Tibial artery (tissue), 4 donors: ENCODE measurements at places on chromosomes 3 and 15.

DNA sequence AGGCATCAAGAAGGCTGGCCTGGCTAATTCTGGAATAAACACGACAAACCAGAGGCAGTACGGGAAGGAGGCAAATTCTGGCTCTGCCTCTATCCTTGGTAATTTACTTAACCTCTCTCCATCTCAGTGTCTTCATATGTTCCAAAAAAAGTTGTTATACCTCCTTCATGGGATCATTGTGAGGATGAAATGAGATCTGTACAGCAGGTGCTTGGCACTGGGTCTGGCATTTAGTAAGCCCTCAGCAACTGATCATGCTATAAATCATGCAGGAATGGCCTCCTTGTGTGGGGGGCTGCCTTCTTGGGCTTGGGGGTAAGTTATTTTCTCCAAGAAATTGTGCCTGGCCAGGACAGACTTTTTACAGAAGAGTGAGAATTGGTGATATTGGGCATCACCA is 38.3 kb upstream of the TRA2B start:
- H3K27ac ChIP-seq: no peak overlapping the region
- H3K36me3 ChIP-seq: no peaks in the 10 kb centered on the region
- peaks cover 5% of the 10 kb centered on the region for H3K4me1 ChIP-seq
- DNase-seq: no peak
- no peaks in the 10 kb centered on the region for H3K27me3 ChIP-seq
- no peak overlapping the region for H3K4me3 ChIP-seq

GRCh38 chr3:148750296-148750695 is 52.6 kb downstream of the AGTR1 start:
- no peaks in the 10 kb centered on the region for H3K4me1 ChIP-seq
- no peaks in the 10 kb centered on the region for H3K27me3 ChIP-seq
- no peak for DNase-seq
- H3K27ac ChIP-seq: no peak overlapping the region
- no peak overlapping the region for H3K4me3 ChIP-seq

- peak overlapping the region; percentile 92 for H3K27ac ChIP-seq
- no peaks in the 10 kb centered on the region for H3K4me1 ChIP-seq
- DNase-seq: peak; percentile 32
- H3K36me3 ChIP-seq: peaks cover 32% of the 10 kb centered on the region
- H3K27me3 ChIP-seq: no peaks in the 10 kb centered on the region
- H3K4me3 ChIP-seq: peak overlapping the region; percentile 85
These were observed 1.2 kb downstream of the SHISA5 start for GRCh38 chr3:48502728-48503168.

DNA sequence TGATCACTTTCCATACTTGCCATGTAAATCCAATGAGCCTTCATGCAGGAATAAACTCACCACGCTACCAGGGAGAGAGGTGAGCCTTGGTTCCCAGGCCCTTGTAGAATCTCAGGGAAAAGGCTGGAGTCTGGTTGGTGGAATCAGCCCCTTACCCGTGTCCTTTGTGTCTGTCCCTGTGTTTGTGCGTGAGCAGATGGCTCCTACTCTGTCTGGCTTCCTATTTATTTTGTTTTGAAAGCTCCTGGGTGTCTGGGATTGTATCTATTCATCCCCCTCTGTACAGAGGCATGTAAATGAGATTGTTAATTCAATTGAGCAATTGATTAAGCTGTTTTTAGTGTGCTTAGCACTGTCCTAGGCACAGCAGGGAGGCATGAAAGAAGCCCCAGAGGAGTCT is 278.1 kb downstream of the THSD4 start:
- DNase-seq: no peak
- H3K27ac ChIP-seq: peak overlapping the region; percentile 20
- no peaks in the 10 kb centered on the region for H3K36me3 ChIP-seq
- no peaks in the 10 kb centered on the region for H3K27me3 ChIP-seq

- H3K36me3 ChIP-seq: no peaks in the 10 kb centered on the region
- H3K4me3 ChIP-seq: no peak overlapping the region
- no peak for DNase-seq
- no peak overlapping the region for H3K27ac ChIP-seq
These were observed 176.0 kb upstream of the TRIM42 start for GRCh38 chr3:140501770-140502364.

DNA sequence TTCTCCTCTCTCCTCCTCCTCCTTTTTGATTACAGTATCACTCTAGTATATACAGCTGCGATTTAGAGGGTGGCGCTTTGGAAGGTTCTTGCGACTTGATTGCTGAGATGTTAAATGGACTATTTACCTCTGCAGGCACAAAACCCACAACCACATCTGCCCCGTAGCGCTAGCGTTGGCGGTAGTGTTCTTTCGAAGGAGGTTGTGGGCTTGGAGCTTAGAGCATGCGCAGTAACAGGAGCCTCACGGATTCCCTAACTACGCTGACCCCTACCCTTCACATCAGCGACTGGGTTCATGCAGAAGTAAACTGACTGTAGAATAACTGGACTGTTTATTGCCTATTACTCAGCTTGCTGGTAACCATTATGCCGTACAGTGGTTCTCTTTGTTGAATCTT is 58.0 kb downstream of the CGGBP1 start:
- no peak overlapping the region for H3K27ac ChIP-seq
- H3K27me3 ChIP-seq: no peaks in the 10 kb centered on the region
- H3K36me3 ChIP-seq: no peaks in the 10 kb centered on the region
- no peak overlapping the region for H3K4me3 ChIP-seq

DNA sequence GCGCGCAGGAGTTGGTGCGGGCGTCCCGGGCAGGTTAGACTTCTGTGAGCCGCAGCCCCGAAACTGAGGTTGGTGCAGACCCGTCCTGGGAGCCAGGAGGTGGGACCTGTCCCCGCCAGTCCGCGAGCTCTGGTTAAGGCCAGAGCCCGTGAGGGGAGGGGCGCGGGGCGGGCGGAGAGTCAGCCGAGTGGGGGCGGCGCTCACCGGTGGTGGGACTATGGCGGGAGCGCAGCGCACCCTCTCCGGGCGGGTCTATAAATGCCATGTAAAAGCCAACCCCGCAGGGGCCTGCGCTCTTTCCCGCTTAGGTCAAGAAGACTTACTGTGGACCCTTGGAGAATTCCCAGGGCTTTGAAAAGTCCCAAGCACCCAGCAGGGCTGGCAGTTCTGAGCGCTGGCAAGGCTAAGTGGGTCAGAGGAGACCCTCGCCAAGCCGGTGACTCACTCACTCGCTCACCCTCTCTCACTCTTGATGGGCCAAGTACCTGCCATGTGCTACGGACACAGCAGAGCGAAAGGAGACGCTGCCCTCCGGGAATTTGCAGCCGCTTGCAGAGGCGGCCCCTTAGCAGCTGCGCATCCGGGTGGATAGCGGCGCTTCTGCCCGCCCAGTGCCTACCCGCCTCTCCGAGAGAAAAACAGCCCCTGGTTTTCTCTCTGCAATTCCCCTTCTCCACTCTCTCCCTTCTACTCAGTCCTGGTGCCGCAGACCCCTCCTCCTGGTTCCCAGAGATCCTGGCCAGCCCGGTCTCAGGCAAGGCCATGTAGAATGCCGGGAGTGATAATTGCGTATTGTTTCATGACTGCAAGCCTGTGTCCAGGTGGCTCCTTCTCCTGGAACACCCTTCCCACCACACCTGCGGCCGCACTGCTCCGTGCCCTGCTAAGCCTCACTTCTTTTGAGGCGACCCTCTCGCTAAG is at the start of gene ALDH1L1:
ALDH1L1 (minus strand) TSS at position 110 of the 921 bp plus-strand sequence. CDS start 19,607 bp downstream, outside the sequence.
- peak; percentile 92 for DNase-seq
- H3K27me3 ChIP-seq: no peaks in the 10 kb centered on the region
- H3K4me1 ChIP-seq: no peaks in the 10 kb centered on the region
- H3K4me3 ChIP-seq: peak within 1 kb of the TSS; percentile 62
- H3K36me3 ChIP-seq: no peaks in the 10 kb centered on the region
- H3K27ac ChIP-seq: peak within 1 kb of the TSS; percentile 81

GRCh38 chr3:38205472-38205805 is 40.1 kb downstream of the OXSR1 start:
- H3K36me3 ChIP-seq: peaks cover 49% of the 10 kb centered on the region
- H3K4me3 ChIP-seq: no peak overlapping the region
- no peak for DNase-seq
- H3K27ac ChIP-seq: no peak overlapping the region
- H3K4me1 ChIP-seq: no peaks in the 10 kb centered on the region
- H3K27me3 ChIP-seq: no peaks in the 10 kb centered on the region

DNA sequence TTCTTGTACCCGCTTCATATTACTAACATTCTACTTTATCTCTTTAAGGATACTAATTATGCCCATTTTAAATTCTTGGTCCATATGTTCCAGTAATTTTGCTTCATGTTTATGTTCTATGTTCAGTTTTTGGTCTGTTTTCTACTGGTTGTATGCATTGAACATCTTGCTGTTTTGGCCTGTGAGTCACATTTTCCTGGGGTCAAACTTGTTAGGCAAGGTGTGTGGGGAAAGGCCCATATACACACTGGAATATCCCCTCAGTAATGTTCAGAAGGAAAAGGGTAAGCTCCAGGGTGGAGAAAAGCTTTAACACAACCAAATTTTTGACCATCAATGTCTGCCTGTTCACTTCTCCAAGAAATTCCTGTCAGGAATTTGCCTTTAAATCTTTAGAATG is 337.7 kb downstream of the SLC9A9 start:
- no peak overlapping the region for H3K27ac ChIP-seq
- no peaks in the 10 kb centered on the region for H3K4me1 ChIP-seq
- H3K27me3 ChIP-seq: no peaks in the 10 kb centered on the region
- H3K36me3 ChIP-seq: no peaks in the 10 kb centered on the region
- no peak overlapping the region for H3K4me3 ChIP-seq
- no peak for DNase-seq

DNA sequence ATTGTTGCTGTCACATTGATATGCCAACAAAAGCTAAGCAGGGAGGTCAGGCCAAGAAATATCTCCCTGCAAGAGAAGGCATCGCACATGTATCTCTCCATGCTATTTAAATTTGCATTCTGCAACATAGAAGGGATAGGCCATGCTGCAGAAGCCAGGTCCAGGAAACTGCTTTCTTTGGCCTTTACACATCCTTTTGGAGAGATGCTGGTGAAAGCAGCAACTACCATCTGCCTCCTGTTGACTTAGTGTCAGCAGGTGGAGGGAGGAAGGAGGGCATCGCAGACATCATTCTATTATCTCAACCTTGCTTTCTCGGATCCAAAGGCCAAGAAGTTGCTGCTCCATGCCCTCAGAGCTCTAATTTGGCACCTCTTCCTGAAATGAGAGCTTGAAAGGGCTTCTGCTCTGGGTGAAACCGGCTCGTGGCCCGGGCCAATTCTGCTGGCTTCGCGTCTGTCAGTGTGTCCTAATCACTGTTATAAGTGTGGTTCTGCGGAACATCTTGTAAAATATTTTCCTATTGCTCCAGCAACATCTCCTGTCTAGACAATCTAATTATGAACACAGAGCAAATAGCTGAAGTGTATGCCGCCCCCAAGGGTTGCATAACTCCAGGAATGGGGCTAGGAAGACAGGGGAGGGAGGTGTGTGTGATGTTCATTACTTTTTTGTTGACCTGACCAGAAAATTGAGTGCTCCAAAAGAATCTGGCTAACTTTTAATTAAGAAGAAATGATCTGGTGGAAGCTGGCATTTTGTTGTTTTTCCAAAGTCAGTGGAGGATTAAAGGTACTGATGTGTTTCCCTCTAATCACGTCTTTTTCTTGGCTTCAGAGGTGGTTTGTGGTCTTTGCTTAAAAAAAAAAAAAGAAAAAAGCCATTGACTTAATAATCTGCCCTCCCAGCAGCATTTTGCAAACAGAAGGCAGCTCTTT is 89.1 kb downstream of the TPRG1 start:
- H3K36me3 ChIP-seq: no peaks in the 10 kb centered on the region
- no peak overlapping the region for H3K4me3 ChIP-seq
- no peaks in the 10 kb centered on the region for H3K27me3 ChIP-seq
- no peak overlapping the region for H3K27ac ChIP-seq
- no peaks in the 10 kb centered on the region for H3K4me1 ChIP-seq

DNA sequence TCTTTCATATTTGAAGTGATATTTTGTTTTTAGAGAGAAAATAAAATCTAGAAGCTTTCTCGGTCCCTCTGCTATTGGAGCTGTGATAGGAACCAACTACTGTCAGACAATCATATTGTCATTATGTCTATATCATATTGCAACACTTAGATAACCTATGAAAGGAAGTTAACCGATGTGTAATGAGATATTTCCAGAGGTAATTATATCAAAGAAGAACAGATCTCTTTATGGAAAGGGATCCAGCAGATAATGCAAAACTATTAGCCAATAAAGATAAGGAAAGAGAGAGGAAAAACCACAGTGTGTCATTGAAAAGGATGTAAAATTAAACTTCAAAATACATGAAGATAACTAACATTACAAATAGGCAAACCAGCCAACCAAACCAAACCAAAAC is 529.1 kb upstream of the CCDC54 start:
- H3K27ac ChIP-seq: no peak overlapping the region
- H3K4me1 ChIP-seq: no peaks in the 10 kb centered on the region
- H3K27me3 ChIP-seq: no peaks in the 10 kb centered on the region
- H3K36me3 ChIP-seq: no peaks in the 10 kb centered on the region
- DNase-seq: no peak
- no peak overlapping the region for H3K4me3 ChIP-seq

GRCh38 chr3:57596495-57597126 is 533 bp downstream of the ARF4 start:
- H3K36me3 ChIP-seq: no peaks in the 10 kb centered on the region
- H3K4me3 ChIP-seq: peak overlapping the region; percentile 62
- peak; percentile 84 for DNase-seq
- peaks cover 55% of the 10 kb centered on the region for H3K4me1 ChIP-seq
- peak overlapping the region; percentile 93 for H3K27ac ChIP-seq

GRCh38 chr3:48951764-48952163 is 33.1 kb downstream of the ARIH2 start:
- no peak overlapping the region for H3K4me3 ChIP-seq
- DNase-seq: no peak
- peaks cover 4% of the 10 kb centered on the region for H3K36me3 ChIP-seq
- peaks cover 5% of the 10 kb centered on the region for H3K4me1 ChIP-seq
- H3K27ac ChIP-seq: no peak overlapping the region

DNA sequence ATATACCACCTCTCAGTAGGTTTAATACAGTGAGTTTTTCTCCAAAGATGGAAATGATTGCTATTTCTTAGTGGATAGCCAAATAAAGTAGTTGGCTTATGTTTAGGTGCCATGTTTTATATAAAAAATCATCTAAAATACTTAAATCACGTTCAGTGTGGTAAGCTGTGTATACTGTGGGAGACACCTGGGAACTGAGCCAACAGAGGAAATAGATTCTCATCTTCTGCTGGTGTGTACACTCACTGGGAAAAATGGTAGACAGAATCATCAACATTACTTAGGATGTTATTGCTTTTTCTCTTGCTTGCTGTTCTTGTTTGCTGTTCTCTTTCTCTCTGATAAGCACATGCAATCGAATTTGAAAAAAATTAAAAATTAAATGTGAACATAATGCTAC is 112.6 kb upstream of the MB21D2 start:
- H3K27me3 ChIP-seq: no peaks in the 10 kb centered on the region
- H3K27ac ChIP-seq: no peak overlapping the region
- DNase-seq: no peak
- no peaks in the 10 kb centered on the region for H3K36me3 ChIP-seq
- H3K4me3 ChIP-seq: no peak overlapping the region
